ENCODE measurements at places on chromosomes 2 and 18. TPM values are rescaled to one million over a fixed set of nuclear protein-coding genes. Genes with fewer than 3 reads are reported as not detected.

The COLEC12 gene
- total RNA-seq = 8.3 TPM

DNA sequence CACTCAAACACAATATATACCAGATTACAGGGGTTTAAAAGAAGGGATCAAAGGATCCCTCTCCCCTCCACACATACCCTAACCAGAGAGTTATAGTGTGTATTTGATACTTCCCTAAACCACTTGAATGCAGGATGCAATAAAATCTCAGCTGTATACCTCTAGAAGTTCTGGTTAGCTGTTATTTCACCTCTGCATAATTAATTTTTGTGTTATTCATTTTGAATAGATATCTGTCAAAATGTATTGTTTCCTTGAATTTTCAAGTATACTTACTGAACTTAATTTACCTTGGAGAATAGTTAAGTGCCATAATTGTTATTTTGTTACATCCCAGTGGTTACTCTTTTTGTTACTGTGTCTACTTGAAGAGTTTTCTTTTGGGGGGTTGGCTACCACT, 34.5 kb downstream of the DDX1 start:
- no peak for DNase-seq

GRCh38 chr18:27717816-27718215, 459.1 kb downstream of the CDH2 start:
- no peak for DNase-seq

DNA sequence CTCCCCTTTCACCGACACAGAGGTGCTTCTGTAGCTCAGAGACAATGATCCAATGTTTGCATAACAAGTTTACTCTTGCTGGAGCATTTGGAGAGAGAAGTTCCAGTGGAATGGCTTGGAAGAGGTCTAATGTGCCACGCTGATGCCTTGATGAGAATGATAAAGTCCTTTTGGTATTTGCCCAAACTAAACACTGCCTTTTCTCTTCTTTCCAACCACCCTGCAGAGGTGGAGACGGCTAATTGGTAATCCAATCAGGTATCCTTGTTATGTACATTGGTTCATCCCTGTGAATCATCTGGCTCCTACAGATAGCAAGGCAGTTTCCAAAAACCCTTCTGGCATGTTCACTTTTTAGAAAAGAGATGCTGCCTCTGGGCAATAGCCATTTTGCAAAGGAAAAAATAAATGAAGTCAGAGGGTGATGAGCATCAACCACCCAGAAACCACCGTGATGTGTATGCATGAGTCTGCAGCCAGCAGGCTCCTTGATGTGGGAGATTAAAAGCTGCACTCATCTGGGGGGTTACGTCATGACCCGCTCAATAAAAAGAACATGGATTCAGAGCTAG, 40.6 kb downstream of the KIAA2012 start:
- no peak for DNase-seq

GRCh38 chr2:205290299-205290698, 392.0 kb upstream of the NRP2 start:
- DNase-seq = no peak

- no peak for DNase-seq
Observed at GRCh38 chr18:24672165-24672941, 211.9 kb downstream of the HRH4 start.

All from left ventricle myocardium superior (tissue), 1 donor.